Lower lobe of right lung (tissue), 2 donors: ENCODE measurements at places on chromosomes 7 and 10. TPM values are rescaled to one million over a fixed set of nuclear protein-coding genes. Genes with fewer than 3 reads are reported as not detected.

The SFRP4 gene
- 4.8 TPM for total RNA-seq

The ZNF467 gene
- 23.0 TPM for total RNA-seq

The DNAJB6 gene
- 103 TPM for total RNA-seq

- no peaks in the 10 kb centered on the region for H3K4me1 ChIP-seq
- no peaks in the 10 kb centered on the region for H3K36me3 ChIP-seq
- H3K27ac ChIP-seq, result no peak overlapping the region
Observed at GRCh38 chr7:45865594-45866410, 7.1 kb downstream of the CCDC201 start.

DNA sequence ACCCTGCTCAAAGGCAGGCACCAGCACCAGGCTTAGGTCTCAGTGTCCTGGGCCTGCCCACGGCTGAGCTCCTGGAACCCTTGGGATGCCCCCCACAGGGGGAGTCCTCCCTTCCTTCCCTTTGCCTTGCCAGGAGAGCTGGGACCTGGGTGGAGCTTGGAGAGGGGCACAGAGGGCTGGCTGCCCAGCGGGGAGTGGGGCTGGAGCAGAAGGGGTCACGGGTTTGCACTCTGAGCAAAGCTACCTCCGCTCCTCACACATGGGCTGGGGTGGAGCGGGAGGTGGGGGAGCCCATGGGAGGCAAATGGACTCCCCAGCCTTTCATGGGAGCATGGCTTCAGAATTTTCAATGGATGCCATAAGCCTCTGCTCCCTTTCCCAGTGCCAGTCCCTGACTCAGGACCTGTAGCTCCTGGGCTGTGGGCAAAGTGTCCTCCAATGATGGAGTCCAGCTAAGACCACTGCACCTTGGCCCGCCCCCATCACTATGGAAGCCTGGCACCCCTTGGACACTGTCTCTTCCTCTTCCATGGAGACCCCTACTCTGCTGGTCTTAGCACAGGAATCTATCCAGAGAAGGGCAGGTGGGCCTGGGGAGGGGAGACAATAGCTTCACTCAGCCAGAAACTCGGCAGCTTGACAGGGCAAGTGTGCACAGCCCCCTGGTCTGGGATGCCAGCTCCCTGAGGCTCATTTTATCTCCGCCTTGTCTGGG is 39.9 kb downstream of the LDB3 start:
- H3K27me3 ChIP-seq, result peaks cover 4% of the 10 kb centered on the region
- no peak for DNase-seq
- H3K36me3 ChIP-seq, result no peaks in the 10 kb centered on the region
- H3K27ac ChIP-seq, result no peak overlapping the region
- H3K4me3 ChIP-seq, result no peak overlapping the region

DNA sequence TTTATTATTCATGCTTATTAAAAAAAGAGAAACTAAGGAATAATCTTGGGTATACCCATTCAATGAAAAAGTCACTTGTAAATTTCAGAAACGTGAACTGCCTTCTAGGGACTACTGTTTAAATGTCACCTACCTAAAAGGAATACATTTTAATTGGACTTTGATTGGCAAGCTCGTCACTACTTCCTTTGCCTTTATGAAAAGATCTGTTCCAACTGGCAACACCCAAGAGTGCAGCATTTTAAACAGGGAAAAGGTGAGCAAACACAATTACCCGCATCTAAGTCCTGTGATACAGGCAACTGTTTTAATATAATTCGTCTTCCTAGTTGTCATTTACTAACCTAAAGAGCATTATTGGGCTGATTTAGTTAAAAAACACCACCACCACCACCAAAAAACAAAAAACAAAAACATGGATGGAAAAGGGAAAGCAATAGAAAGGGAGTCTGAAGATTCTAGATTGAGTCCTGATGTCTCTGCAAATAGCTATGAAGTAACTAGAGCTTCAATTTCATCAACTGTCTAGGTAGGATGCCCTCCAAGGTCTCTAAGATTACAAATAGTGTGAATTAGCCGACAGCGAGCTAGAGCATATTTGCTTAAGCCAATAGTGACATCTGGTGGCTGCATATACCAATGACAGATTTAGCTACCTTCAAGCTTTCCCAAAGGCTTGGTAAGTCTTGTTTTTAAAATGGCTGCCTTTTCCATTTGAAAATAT is 33.8 kb upstream of the ICA1 start:
- H3K4me3 ChIP-seq, result no peak overlapping the region
- DNase-seq, result no peak
- H3K27me3 ChIP-seq, result no peaks in the 10 kb centered on the region
- H3K4me1 ChIP-seq, result no peaks in the 10 kb centered on the region
- no peaks in the 10 kb centered on the region for H3K36me3 ChIP-seq
- no peak overlapping the region for H3K27ac ChIP-seq

The WIPF3 gene
- 0.95 TPM for total RNA-seq

The ZFYVE27 gene
- 28.3 TPM for total RNA-seq

DNA sequence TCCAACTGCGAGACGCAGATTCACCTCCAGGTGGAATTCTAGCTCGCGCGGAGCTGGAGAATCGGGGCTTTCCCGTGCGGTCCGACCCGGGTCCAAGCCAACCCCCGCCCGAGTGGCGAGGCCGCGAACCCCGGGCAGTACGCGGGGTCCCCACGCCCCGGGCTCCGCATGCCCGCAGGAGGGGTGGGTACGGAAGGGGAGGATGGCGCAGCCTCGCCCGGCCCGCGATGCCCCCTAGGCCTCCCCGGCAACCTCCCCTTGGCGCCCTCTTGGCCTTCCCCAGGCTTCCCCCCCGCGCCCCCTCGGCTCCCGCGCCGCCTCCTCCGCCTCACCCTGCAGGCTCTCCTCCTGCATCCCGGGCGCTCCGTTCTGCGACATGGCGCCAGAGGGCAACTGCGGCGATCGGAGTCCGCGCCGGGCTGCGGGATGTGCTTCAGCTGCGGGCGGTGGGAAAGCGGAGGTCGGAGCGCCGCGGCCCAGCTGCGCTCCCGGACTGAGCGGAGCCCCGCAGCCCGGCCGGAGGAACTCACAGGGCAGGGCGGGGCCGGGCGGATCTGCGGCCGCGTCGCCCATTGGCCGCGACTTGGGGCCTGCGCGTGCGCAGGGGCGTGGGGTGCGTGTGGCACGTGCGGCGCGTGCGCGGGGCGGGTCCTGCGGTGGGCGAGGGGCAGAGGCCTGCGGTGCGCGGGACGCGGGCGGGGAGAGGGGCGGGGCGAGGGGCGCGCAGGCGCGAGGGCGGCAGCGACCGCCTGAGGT is at the start of gene BNIP3:
Gene BNIP3 (minus strand): TSS at position 495 of the 756 bp plus-strand sequence. CDS start 117 bp downstream, at position 378.
- peak; percentile 95 for DNase-seq
- H3K27ac ChIP-seq, result peak within 1 kb of the TSS; percentile 78
- peak within 1 kb of the TSS; percentile 93 for H3K4me3 ChIP-seq
- H3K27me3 ChIP-seq, result no peaks in the 10 kb centered on the region
- H3K36me3 ChIP-seq, result no peaks in the 10 kb centered on the region

DNA sequence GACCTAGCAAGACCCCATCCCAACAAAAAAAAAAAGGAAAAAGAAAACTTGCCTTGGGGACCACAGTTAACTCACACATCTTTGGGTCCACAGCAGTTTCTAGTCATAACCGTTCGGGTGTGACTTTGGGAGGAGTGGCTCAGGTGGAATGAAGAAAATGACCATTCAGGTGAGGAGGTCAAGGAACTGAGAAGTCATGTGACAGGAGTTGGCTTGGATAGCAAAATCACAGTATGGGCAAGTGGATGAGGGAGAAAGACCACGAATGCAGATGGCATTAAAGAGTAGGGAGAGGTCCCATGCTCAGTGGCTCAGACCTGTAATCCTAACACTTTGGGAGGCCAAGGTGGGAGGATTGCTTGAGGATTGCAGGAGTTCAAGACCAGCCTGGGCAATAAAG is 17.1 kb upstream of the CNOT4 start:
- no peak overlapping the region for H3K27ac ChIP-seq
- H3K4me1 ChIP-seq, result no peaks in the 10 kb centered on the region
- no peaks in the 10 kb centered on the region for H3K36me3 ChIP-seq
- DNase-seq, result no peak
